ENCODE measurements at places on chromosomes 3 and 15.

- no peak for DNase-seq
These were observed 491.3 kb downstream of the OTOL1 start for GRCh38 chr3:161987933-161988332.

DNA sequence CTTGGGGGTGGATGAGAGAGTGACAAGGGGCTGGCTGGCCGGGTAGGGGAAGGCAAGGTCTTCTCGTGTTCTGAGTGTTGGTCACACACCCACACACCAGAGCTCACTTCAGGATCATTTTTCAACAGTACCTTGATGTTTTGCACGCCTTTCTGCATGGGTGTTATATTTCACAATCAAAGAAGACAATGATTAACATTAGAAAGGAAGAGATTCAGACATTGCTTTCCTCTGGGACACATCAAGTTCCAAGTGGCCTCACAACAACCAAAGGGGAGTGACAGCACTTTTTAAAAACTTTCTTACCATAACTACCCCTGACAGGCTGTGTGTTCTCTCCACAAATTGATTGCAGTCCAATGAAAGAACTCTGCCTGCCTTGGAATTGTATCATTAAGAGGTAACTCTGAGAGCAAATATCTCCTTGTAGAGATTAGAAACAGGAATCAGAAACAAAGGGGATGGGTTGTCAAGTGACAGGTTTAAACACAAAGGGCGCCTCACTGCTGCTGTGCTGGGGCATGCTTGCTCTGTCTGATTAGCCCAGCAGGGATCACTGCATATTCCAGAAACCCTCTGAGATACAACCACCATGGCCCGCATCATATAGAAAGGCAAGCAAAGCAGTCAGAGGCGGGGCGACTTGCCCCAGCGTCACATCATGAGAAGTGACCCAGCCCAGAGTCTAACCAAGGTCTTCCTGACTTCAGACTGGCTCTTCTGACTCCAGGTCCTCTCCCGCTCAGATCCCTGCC is 230.8 kb downstream of the FEZF2 start:
- DNase-seq = no peak

DNA sequence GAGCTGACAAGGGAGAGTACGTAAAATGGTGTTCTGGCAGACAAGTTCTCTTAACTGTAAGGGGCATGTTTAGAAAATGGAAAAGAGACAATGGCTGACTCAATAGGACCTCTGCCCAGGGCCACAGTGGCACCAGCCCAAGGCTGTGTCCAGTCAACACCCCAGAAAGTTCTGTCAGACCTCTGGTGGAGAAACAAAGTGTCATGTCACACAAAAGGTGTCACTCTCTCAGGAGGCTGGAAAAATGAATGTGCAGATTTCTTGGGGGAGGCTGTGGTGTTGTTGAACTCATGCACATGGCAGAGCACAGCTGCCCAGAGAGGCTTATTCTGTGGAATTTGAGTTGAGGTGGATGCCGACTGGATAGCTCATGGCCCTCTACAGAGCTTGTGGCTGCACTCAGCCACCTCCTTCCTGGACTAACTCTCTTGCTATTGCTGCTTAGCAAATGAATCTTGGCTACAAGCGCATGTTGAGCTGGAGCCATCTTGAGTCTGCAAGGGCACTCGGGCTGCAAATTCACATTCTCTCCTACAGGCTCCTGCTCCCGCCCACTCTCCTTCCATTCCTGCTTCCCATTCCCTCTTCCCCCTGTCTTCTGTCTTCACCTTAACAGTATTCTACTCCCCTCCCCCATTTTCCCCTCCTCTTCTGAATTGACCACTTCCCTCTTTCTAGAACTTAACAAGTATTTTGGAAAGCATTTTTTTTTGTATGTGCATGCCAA is 55.8 kb upstream of the SLC7A14 start:
- no peak for DNase-seq

- DNase-seq = no peak
These were observed 61.8 kb downstream of the CFAP20DC start for GRCh38 chr3:58988041-58988440.

- DNase-seq = no peak
These were observed 13.2 kb downstream of the USP13 start for GRCh38 chr3:179666030-179666429.

- no peak for DNase-seq
These were observed 13.3 kb downstream of the CPNE9 start for GRCh38 chr3:9716801-9717555.

DNA sequence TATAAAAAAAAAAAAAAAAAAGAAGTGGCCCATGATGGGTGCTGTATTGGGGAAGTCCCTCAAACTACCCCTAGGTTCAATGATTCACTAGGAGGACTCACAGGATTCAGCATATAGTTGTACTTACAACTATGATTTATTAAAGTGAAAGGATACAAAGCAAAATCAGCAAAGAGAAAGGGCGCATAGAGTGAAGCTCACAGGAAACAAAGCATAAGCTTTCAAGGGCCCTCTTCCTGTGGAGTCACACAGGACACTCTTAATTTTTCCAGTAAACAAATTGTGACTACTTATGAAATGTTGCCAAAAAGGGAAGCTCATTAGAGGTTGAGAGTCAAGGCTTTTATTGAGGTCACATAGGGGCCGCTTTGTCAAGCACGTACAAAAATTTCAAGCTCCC is 153.7 kb upstream of the GAP43 start:
- no peak for DNase-seq

DNA sequence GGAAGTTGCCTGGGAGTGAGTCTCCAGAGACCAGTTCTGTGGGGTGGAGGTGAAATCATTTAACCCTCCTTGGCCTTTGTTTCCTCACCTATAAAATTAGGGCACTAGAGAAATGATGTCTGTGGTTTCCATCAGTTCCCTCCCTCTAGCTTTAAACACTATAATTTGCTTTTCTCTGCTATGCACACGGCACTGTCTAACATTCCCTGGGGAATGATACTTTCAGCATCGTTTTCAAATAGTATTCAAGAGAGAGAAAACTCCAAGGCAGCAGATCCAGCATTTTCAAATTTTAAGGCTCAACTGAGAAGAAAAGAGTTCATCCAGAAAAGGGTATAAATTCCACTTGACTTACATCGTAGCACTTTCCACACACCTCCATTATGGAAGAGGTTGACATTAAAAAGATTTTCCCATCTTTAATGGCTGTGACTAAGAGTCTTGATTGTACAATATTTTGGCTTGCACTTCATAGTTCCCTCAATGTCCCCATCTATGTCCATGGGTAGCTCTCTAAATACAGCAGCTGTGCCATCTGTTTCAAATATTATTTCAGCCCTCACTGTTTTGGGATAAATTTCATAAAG is 137.7 kb upstream of the ZPLD1 start:
- no peak for DNase-seq

GRCh38 chr15:90270502-90271150 is 5.2 kb downstream of the NGRN start:
- DNase-seq = no peak

DNA sequence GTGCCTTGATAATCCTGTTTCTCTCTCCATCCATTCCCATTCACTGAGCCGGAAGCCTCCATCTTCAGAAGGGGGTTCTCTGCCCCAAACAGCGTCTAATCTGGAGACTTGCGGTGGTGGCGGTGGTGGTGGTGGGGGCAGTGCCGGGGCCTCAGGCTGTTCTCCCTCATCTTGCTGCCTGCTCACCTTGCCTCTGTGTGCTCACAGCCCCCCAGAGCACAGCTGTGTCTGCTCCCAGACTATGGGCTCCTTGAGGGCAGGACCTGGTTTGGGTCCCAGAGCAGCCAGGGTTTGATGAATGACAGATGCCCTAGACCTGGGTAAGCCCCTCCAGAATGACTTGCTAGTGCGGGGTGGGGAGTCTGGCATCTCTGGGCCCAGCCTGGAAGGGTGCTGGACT is 430 bp upstream of the PSTPIP1 start:
- no peak for DNase-seq

DNA sequence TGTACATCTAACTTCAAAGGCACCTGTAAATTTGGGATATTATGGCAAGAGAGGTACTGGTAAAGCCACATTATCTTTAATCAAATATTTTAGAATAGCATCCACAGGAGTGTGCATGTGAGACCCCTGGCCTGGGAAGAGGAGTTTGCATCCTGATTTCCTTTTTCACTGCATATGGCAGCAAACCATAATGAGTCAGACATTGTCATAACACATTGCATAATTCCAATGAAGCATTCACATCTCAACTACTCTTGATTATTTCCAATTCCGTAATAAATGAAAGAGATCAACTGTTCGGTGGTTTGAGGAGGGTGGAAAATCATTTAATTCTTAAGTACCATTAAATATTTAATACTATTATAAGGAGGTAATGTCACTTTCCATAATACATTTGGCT is 215.0 kb downstream of the MECOM start:
- DNase-seq = no peak

- DNase-seq = no peak
These were observed 11.6 kb downstream of the NT5DC2 start for GRCh38 chr3:52521881-52522650.

DNA sequence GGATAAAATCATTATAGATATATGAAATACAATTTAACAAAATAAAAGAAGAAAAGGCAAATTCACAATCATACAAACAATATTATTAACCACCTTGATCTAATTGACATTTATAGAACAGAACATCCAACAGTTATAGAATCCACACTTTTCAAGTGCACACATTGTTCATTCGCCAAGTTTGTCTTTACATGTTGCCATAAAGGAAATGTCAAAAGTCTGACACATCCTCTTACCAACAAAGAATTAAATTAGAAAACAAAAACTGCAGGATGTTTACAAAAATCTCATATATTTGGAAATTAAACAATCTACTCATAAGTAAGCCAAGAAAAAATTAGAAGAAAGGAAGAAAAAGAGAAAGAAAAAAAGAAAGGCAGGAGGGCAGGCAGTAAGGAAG is 909.2 kb upstream of the EPHA6 start:
- no peak for DNase-seq

DNA sequence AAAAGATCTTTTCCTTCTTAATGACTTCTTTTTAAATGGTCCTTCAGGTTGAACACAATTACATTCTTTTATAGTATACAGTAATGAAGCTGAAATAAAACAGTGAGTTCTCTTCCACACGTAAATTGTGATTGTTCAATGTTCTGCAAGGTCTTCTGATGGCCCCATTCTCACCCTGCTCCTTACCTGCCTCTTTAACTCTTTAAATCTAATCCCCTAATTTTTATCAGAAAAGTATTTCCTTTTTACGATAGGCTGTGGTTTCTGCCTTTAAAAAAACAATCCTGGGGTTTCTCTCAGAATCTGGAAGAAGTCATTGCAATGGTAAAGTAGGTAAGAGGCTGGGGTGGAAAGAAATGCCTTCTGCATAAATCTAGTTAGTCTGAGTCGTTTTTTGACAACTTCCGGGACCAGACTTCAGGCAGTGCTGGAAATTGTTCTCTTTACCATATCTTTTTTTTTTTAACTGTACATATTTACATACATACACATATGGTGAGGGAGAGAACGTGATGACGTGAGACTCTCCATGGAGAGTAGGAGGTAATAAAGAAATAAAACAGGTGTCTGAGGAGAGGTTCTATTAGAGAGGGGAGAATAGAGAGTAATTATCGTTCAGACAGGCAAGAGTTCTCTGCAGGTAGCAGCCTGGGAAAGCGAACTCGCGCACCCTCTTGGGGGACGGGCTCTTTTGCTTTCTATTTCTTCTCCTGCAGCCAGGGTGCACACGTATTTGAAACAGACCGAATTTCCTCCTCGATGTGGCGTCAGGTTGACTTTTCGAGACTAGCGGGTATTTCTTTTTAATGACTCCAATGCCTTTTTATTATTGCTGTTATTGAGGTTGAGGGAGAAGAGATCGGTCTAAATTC is at the start of gene SIDT1:
Gene SIDT1, plus strand, starts transcription at position 730 of the 872 bp plus-strand sequence. CDS start 467 bp downstream, outside the sequence.
- DNase-seq = peak; percentile 65

DNA sequence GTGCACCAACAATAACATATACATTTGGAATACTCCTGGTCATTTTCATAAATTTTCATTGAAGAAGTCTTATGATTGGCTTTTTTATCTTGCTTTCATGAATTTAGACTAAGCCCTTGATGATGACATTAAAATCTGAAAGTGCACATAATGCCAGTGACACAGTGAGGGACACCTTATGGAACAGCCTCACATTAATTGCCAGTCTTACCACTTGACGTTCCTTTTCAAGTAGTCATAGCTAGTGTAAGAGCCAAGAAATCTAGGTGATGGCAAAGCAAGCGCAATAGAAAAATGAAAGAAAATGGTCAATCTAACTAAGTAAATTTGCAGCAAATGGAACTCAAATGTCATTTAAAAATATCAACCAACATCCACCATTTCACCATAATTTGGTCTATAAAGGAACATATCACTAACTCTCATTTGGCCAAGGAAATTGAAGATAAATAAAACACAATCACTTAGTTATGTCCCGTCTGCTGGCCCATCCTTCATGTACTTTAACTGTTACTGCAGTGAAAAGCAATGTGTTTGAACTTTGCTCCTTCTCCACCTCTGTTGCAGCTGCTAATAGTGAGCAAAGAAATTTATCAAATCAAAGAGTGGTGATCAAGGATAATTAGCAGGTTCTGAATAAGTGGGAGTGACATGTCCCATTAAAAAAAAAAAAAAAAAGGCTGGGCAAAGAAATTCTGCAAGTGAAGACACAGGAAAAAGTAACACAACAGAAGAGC is 110.0 kb downstream of the TJP1 start:
- no peak for DNase-seq

GRCh38 chr3:86814918-86815655 is 175.9 kb downstream of the VGLL3 start:
- no peak for DNase-seq

DNA sequence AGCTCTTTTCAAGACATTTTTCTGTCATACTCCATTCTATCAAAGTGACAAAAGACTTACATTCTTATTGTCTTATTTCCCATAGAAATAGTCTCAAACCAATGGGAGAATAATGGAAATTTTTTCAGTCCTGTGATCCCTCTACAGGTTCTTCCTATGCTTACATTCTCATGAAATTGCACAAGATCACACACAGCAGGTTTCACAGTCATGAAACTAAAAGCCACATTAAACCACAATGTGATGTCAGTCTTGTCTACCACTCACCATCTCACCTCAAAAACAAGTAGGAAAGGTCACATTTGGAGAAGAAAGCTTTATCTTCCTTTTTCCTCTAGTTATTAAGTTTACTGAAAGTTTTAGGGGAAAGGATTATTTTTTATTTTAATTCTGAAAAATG is 161.0 kb upstream of the RORA start:
- DNase-seq = no peak

DNA sequence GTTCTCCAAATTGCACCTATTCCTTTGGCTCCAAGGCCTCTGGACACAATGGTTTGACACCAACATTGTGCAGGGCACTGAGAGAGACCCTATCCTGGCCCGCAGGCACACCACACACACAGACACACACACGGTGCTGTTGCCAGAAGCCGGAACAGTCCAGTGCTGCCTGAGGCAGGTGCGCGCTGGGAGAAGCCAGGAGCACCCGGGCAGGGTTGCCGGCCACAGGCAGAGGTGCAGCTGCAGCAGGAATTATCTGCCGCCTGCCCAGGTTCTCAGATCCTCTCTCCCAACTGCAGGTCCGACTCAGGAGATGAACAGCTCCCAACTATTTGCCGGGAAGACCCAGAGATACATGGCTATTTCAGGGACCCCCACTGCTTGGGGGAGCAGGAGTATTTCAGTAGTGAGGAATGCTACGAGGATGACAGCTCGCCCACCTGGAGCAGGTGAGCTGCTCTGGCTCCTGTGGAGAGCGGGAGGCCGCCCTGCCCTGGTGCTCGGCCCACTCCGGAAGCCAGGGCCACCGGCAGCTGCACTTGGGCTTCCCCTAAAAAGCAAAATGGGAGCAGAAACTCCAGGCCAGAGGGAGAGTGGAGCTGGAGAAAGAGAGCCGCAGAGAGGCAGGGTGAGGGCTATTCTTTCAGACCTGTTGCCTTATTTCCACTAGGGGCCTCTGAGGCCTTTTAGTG is 42.9 kb downstream of the CHDH start:
- DNase-seq = no peak
